ENCODE measurements at places on chromosomes 3 and 15.
A peak's percentile ranks its signal among the peaks of the same experiment; 100 is the strongest.

GRCh38 chr3:29331035-29331434, 50.2 kb downstream of the RBMS3 start:
- no peak for DNase-seq

GRCh38 chr15:73517566-73517965, 74.6 kb downstream of the REC114 start:
- no peak for DNase-seq

DNA sequence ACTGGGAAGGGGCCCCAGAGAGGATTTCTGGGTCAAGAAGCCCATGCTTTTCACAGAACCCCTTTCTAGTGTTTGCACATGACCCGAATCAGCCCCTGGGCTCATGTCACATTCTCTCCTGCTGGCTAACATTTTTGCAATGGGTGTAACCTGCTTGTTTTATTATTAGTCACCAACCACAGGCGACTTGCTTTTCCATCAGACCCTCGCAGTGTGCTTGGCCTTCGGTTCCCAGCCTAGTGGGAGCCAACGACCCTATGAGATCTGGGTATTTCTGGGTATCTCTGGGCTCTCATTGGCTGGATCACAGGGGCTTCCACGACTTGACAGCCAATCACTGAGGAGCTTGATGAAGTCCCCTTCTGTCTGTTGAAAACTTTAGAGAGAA, 11.0 kb upstream of the FBLN2 start:
- DNase-seq, result no peak

GRCh38 chr3:71728632-71729342, 3.6 kb upstream of the EIF4E3 start:
- peak; percentile 54 for DNase-seq

- no peak for DNase-seq
Observed at GRCh38 chr3:17557749-17558463, 184.5 kb downstream of the TBC1D5 start.

DNA sequence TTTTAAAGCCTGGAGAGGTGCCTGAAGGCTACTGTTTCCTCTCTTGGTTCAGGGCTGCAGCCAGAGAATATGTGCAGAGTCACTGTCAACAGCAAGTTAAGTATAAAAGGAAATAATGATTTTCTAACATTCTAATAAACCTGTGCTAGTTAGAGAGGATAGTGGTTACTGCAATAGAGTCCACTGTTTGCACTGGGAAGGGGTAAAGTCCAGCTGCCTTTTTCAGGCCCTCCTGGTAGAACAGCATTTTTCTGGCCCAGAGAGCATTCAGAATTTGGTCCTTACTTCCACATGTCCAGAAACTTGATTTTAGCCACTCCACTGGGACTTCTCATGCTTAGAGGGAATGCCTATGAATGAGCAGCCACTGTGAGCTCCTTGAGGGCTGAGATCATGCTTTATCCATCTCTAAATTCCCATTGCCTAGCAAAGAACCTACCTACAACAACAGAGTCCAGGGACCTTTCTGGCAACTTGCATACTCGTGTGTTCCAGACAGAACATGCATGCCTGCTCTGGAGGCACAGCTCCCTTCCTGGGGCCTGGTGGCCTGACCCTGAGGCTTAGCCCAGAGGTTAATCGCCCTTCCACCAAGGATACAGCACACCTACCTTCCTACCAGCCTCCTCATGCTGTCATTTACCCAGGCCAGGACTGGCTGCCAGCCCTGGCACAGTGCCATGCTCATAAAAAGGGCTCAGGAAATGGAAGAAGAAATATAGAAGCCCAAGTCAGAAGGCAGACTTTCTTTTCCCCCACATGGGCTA, 50.3 kb upstream of the ATP13A3 start:
- no peak for DNase-seq

GRCh38 chr3:157330206-157330605, 106.4 kb upstream of the PTX3 start:
- DNase-seq, result no peak

GRCh38 chr3:141547791-141548190, 61.0 kb downstream of the RASA2 start:
- DNase-seq, result no peak

DNA sequence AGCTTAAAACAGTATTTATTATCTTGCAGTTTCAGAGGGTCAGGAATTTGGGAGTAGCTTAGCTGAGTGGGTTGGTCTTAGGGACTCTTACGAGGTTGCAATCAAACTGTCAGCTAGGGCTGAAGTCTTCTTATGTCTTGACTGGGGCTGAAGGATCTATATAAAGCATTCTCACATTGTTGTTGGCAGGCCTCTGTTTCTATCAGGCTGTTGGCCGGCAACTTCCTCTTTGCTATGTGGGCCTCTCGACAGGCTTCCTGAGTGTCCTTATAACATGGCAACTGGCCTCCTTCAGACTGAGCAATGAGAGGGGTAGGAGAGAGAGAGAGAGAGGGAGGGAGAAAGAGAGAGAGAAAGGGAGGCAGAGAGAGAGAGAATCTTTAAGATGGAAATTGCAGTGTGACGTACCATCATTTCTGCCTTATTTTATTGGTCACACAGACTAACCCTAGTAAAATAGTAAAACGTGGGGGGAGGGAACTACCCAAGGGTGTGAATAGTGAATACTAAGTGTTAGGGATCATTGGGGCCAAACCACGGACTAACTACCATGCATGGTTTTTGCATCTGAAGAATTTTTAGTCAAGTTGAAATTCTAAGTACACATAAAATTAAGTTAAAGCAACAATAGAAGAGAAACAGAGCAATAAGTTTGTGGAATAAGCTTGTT, 16.1 kb downstream of the FGF7 start:
- DNase-seq, result no peak

GRCh38 chr15:62807539-62808130, 234.9 kb upstream of the TPM1 start:
- DNase-seq, result no peak

DNA sequence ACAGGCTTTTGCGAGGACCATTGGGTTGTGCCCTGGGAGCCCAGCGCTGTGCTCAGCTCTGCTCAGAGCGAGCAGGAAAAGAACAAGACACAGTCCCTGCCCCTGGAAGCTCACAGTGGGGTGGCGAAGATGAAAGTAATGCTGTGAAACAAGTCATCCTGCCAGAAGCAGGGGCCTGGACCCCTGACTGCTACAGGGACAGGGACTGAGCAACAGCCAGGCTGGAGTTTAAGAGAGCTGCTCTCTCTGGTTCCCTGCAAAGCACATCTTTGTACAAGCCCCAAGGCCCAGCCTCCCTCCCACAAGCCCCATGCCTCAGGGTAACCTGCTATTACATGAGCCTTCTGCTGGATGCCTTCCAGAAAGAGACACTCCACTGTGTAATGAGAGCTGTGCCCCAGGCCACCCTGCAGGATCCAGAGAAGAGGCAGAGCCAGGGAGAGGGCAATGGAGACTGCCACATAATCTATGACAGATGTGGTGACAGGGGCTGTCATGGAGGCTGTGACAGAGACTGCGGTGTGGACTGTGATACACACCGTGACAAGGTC, 7.1 kb upstream of the HCN4 start:
- no peak for DNase-seq

DNA sequence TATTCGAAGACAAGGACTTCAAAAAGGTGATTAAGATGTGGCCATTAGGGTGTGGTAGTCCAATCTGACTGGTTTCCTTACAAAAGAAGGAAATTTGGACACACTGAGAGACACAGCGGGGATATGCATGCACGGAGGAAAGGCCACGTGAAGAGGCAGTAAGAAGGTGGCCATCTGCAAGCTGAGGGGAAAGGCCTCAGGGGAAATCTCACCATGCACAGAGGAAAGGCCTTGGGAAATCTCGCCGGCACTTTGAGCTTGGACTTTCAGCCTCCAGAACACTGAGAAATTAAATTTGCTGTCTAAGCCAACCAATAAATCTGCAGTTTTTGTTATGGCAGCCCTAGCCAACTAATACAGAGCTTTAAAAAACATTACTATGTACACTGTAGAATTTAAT, 78.8 kb downstream of the DLG1 start:
- DNase-seq, result no peak

DNA sequence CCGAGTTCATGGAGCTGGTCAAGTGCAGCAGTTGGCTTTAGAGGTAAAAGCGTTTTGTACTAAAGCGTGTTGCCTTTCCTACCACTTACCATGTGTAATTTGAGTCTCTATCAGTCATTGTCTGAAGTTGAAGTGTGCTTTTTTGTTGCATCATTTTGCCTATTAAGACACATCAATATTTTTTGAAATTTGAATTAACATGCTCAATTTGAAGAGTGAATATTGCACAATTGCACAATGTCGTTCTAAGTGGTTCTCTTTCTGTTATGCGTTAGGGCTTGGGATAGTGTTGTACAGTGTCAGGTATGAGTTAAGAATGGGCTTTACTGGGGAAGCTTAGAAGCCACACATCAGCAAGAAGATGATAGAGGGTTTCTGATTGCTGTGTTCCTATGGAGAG, 84.0 kb upstream of the ACKR4 start:
- DNase-seq, result no peak

GRCh38 chr3:128435058-128435457, 31.6 kb downstream of the DNAJB8 start:
- no peak for DNase-seq
